GOT3 (cell line): ENCODE measurements at places on chromosomes 1 and 21.

- no peak for DNase-seq
Measured at GRCh38 chr1:35324486-35324885, 56.0 kb downstream of the ZMYM4 start.

DNA sequence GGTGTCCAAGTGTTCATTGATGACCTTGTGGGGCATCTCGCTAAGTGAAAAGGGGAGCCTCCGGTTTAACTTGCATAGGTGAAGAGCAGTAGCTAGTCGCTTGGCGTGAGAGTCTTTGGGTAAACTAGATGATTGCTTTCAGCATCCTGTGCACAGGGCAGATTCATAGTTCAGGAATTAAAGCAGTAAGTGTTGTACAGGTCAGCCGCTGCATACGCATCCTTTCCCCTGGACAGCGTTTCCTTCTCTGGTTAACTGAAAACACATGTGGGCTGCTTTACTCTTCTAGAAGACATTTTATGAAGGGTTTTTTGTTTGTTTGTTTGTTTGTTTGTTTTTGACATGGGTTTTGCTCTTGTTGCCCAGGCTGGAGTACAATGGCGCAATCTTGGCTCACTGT, 12.1 kb downstream of the NDUFV3 start:
- DNase-seq = no peak

DNA sequence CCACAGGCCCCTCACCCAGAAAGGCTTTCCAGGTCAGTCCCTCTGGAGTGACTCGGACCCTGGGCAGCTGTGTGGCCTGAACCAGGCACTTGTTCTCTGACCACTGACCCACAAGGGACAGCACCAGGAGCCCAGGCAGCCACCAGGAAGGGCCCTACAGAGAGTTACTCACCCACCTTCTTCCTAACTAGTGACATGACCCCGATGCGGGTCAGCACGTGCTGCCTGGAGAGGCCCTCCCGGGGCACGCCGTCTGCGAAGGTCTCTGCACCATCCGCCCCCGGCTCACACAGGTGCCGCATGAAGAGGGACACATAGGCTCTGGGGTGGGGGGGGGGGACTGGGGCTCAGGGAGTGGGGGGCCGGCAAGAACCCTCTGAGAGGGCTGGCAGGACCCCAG, 55.8 kb downstream of the CHD5 start:
- no peak for DNase-seq

DNA sequence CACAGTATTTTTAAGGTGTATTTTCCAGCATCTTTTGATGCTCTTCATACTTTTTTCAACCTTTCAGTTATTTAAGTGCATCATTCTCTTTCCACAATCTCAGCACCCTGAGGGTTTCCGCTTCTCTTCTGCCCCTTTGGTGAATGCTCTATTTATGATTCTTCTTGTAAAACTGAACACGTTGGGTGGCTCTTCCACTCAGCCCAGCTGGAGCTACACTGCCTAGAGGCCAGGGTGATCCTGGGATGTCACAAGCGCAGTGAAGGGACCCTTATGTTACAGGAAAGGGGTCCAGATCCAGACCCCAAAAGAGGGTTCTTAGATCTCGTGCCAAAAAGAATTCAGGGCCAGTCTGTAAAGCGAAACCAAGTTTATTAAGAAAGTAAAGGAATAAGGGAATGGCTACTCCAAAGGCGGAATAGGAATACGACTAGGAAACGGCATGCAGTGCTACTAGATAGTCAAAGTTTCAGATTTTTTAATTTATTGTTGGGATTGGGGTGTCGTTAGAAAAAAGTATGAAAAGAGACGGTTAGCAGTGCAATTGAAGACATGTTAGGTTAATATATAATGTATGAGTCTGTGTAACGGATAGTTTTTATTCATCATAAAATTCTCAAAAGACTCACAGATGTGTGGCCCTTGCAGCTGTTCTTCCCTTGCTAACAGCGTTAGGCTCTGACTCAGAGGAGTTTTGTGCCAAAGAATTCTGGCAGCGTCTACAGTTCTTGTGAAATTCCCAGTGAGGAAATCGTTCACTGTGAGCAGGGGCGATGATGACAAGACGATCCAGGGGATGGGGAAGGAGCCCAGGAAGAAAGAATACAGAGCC, 14.4 kb upstream of the ERVH48-1 start:
- DNase-seq = peak; percentile 6

GRCh38 chr1:17204546-17205440, at the start of gene PADI1:
Gene PADI1, plus strand, starts transcription at chr1:17205128. Its CDS starts 90 bp downstream, at chr1:17205218.
- DNase-seq = no peak

DNA sequence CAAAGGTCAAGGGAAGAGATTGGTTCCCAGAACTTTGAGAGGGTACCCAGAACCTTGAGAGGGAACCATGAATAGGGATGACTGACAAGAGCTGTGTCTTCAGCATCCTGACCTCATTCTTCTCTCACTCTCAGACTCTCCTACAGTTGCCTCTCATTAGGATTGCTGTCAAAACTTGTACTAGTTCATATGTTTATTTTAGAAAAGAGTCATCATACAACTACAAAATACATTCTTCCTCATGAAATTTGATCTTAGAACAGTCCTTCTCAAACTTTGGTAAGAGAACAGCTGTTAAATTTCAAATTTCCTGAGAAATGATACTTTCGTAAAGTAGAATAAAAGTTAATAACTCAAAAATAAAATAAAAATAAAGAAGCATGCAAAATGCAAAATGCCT, 161.4 kb upstream of the ZRANB2 start:
- no peak for DNase-seq

DNA sequence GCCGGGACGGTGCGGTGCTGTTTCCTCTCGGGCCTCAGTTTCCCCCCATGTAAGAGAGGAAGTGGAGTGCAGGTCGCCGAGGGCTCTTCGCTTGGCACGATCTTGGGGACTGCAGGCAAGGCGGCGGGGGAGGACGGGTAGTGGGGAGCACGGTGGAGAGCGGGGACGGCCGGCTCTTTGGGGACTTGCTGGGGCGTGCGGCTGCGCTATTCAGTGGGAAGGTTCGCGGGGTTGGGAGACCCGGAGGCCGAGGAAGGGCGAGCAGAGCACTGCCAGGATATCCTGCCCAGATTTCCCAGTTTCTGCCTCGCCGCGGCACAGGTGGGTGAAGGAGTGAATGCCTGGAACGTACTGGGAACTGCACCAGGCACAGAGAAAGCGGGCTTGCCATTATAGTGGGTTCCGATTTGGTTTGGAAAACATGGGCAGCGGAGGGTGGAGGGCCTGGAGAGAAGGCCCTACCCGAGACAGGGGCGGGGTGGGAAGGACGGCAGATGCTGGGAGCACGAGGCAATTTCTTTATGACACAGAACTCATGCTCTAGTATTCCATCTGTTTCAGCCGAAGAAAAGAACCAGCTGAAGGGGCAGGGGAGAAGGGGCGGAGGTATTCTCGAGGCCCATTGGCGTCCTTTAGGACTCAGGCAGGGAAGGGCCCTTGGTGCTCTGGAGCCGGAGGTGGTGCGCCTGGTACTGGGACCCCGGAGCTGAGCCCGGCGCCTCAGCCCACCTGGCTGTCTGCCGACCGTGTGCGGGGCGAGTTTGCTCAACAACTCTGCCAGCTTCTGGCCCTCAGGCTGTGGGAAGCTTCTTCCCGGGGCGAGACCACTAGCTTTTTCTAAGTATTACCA, 960 bp downstream of the PCSK9 start:
- no peak for DNase-seq

DNA sequence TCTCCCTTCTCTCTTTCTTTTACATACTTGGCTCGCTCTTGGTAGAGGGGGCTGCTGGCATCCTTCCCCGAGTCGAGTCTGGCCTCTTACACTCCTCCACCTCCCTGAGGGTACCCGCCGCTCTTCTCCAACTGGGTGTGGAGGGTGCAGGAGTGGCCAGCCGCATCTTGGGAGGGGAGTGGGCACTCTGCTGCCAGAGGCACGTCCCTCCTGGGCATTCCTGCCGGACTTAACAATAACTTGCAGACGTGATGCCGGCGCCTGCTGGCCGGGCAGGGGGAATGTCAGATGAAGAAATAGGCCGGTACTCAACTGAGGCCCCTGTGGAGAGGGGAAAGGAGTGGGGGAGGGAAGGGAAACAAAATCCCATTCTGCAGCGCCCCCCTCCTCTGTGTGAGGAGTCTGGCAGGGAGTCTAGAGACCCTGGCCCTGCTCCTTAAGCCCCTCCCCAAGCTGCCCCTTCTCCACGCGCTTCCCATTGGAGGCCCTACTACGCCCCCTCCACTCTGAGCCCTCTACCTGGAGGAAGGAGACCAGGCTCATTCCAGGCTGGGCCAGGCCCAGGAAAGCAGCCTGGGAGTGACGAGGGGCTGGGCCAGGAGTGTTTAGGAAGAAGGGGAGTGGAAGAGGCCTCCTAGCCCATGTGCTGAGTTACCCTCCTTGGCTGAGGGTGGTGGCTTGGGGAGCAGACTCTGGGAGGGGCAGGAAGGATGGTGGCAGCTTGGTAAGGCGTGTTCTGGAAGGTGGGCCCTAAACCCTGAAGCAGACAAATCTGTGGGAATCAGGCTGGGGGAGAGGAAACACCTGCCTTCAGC, 1.8 kb downstream of the ATP2B4 start:
- no peak for DNase-seq

DNA sequence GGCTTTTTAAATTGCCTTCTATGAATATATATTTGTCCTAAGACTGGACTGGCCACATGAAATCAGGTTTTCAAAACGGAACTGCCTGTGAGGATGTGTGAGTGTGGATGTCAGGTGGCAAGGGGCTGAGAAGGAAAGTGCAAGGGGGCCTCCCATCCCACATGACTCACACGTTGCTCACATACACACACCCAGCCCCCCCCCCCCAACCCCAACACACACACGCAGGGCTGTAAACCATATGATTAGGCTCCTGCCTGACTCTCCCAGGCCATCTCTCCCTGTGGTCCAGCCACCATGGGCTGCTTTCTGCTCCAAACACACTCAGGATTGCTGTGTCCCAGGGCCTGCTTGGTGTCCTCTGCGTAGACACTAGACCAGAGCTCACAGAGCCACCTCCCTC, 22.4 kb downstream of the DEGS1 start:
- DNase-seq = no peak

GRCh38 chr1:34358636-34359035, 181.9 kb downstream of the C1orf94 start:
- no peak for DNase-seq

GRCh38 chr1:184945029-184945428, 29.3 kb downstream of the NIBAN1 start:
- no peak for DNase-seq

DNA sequence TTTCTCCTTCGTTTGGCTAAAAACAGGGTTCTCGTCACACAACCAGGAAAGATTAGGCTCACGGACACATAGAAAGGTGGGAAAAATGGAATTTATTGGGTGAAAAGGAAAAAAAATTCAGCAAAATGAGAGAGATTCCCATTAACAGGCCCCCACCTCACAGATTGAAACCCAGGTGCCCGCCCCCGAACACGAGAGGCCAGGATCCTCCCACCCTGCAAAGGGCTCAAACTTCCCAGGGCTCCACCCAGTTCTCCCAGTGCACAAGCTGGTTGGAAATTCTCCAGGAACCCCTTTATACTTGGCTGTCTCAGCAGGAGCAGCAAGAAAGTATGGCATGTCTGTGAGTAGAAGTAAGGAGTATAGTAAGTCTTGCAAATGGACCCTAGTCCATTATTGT, 499.7 kb downstream of the RWDD3 start:
- DNase-seq = no peak

DNA sequence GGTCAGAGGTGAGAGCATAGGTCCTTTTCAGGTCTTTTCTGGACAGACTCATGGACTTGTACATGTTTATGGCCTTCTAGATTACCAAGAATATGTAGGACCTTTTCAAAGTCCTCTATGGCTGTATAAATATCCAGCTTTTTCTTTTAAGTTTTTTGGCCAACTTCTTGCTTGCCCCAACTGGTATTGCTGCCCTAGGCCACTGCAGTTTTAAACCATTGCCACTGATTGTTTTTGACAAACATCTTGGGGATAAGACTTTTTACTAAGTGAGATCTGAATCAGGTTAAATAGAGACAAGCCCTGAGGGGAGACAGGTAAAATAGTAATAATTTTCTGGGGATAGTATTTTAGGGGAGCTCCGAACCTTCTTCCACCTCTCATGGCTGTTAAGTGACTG, 14.8 kb upstream of the DDR2 start:
- no peak for DNase-seq

DNA sequence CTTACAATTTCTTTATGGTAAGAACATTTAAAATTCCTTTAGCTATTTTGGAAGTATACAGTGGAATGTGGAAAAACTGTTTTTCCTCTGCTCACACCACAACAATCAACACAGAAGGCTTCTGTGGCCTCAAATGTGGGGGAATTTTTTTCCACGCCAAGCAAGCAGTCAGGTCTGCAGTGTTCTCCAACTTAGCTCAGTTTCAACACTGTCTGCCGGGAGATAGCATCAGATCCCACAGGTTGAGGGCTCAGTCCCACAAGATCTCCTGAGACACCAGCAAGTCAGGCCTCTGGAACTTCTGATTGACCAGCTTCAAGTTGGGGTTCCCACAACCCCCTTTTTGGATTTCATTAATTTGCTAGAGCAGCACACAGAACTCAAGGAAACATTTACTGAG, 50.3 kb downstream of the PTBP2 start:
- DNase-seq = no peak

DNA sequence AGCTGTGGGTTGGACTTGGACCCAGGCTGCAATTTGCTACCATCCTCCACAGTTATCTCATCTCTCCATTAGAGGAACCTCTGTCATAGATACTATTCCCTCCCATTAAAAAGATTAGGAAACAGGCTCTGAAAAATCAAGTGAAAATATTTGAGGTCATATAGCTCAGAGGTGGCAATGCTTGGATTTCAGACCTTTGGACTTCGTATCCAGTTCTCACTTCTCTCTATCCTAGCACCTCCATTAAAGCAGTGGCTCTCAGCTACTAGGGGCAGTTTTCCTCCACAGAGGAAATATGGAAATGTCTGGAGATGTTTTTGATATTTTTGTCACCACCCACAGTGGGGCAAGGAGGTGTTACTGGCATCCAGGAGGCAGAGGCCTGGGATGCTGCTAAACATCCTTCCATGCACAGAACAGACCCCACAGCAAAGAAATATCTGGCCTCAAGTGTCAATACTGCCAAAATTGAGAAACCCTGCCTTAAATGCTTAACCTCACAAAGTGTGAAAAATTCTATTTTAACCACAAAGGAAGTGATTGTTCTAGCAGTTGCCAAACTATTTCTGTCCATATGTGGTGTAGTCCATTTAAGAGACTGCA, 54.1 kb downstream of the C8A start:
- DNase-seq = no peak

DNA sequence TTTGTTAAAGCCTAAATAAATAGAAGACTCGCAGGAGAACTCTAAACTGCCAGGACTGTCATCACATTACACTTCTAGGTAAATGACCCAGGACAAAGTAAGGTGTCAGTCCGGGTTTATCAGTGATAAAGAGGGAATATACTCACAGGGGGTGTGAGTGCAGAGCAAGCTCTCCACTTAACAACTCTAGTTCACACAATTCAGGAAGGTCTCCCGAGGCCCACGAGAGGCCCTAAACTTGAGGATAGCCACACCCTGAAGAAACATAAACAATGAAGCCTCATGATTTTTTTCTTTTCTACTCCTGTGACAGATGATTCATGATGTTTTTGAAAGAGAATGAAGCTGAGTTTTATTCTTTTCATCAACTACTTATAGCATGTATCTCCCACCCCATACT, 65.6 kb upstream of the EXO1 start:
- DNase-seq = no peak

- no peak for DNase-seq
Measured at GRCh38 chr1:235045921-235046601, 82.6 kb downstream of the TOMM20 start.

GRCh38 chr21:43191521-43191920, 22.7 kb downstream of the CRYAA start:
- DNase-seq = no peak

GRCh38 chr1:159120317-159120716, 43.8 kb upstream of the AIM2 start:
- DNase-seq = no peak

GRCh38 chr1:5504364-5504740, 487.9 kb downstream of the NPHP4 start:
- no peak for DNase-seq

- DNase-seq = peak; percentile 50
Measured at GRCh38 chr21:44801468-44802395, at the start of gene UBE2G2. Gene UBE2G2, minus strand, starts transcription at chr21:44801820. Its CDS starts 72 bp downstream, at chr21:44801748.
